ENCODE measurements at places on chromosomes 16 and 17.

DNA sequence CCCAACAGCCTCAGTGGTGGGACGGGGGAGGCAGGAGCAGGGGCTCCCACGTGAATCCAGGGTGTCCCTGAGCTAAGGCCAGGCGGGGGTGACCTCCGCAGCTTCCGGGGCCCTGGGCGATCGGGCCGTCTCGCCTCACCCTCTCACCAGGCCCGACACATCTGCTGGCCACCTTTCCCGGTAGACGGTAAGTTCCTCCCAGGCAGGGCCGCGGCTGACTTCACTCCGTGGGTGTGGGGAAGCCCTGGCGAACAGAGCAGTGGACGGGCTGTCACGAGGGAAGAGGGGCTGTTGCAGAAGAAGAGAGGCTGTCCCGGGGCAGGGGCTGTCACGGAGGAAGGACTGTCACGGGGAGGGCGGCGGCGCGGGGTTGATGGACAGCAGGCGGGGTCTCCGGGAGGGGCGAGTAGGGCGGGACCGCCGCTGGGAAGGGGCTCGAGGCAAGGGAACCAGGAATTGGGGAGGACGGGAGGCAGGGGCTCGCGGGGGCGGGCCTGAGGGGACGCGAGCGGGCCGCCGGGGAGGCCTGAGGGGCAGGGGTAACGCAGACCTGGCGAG lies 498 bp downstream of the PKMYT1 start:
- DNase-seq: no peak

- DNase-seq: no peak
These were observed 36.3 kb downstream of the IFT140 start for GRCh38 chr16:1575578-1575977.

DNA sequence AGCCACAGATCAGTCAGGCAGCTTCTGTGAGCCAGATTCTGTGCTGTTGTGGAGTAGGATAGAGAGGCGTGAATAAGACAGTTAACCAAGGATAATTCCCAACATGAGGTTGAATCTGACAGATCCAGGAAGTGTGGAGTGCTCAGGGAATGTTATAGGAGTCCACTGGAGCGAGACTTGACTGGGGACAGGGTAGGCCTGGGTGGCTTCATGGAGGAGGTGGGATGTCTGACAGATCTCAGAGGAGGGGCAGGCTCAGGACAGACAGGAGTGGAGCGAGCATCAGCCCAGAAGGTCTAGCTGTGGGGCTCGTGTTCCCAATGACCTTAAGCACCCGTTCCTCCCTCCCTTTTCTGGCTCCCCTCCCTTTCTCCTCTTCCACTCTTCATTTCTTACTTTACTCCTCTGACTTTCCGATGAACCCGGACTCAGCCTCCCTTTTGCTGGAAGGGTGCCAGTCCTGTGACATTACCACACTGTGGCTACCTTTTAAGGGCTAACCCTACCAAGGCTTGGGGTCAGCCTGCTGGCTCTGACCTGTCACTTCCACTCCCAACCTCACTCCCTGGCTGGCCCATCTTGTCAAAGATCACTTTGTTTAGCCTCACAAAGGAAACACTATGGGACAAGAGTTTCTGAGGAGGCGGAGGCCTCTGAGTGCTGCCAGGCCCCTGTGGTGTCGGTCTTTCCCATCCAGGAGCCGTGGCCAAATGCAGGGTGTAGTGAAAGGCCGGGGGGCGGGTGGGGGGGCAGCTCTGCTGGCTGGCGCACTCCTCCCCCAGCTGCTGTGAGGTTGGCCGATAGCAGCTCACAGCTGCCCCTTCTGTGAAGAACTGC lies 28.5 kb upstream of the EFCAB13 start:
- DNase-seq: no peak

- no peak for DNase-seq
These were observed 21.1 kb downstream of the MEOX1 start for GRCh38 chr17:43640491-43641252.

DNA sequence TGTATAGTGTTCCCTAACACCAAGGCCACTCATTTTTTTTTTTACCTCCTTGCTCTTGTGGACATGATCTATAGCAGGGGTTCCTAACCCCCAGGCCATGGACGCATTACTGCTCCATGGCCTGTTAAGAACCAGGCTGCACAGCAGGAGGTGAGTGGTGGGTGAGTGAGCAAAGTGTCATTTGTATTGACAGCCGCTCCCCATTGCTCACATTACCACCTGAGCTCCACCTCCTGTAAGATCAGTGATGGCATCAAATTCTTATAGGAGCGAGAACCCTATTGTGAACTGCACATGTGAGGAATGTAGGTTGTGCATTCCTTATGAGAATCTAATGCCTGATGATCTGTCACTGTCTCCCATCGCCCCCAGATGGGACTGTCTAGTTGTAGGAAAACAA lies 342.0 kb downstream of the SOX9 start:
- DNase-seq: no peak

GRCh38 chr17:66337866-66338485 lies 35.6 kb downstream of the PRKCA start:
- DNase-seq: no peak

DNA sequence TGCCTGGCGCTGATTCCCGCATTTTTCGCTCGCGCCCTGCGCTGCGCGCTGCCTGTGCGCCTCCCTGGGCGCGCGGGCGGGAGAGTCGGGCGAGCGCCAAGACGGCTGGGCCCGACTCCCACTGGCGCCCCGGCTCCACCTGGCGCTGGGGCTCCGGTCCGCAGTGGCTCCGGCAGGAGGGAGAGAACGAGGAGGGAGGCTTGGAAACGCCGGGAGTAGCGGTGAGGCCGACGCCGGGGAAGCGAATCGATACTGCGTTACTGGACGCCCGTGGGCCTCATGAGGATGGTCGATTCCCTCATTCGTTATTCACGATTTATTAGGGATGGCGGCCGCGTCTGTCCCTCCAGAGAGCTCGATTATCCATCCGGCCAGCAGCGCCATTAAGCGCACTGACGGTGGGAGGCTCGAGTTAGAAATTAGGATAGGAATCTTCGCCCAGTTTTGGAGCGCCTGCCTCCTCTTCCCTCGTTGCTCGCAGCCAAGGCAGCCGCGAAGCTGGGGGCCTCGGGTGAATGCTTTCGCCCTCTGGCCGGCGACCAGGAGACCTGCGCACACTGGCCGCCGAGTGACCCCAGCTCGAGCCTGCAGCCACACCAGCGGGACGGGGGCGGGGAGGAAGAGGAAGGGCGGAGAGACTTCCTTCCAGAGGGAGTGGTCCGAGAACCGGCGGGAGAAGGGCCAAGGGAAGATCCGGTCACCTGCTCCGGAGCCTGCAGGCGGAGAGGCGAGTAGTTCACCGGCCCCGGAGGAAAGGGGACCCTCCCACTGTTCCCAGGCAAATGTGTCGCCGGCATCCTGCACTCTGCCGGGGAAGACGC lies 1.3 kb upstream of the PCGF2 start:
- no peak for DNase-seq

DNA sequence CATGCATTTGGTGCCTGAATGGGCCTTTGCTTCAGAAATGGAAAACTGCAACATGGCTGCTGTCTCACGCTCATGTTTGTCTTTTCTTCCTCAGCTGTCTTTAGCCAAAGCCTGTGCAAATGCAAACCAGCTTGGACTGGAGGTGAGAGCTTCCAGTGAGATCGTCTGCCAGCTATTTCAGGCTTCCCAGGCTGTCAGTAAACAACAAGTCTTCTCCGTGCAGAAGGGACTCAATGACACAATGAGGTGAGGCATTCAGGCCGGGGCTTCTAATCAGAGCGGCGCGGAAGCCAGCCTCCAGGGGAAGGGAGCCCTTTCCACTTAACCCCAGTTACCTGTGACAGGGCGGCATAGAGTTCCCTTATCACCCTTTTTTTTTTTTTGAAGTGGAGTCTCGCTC lies 14.3 kb downstream of the CCNF start:
- no peak for DNase-seq

GRCh38 chr16:62177351-62178203 lies 141.3 kb upstream of the CDH8 start:
- DNase-seq: no peak

DNA sequence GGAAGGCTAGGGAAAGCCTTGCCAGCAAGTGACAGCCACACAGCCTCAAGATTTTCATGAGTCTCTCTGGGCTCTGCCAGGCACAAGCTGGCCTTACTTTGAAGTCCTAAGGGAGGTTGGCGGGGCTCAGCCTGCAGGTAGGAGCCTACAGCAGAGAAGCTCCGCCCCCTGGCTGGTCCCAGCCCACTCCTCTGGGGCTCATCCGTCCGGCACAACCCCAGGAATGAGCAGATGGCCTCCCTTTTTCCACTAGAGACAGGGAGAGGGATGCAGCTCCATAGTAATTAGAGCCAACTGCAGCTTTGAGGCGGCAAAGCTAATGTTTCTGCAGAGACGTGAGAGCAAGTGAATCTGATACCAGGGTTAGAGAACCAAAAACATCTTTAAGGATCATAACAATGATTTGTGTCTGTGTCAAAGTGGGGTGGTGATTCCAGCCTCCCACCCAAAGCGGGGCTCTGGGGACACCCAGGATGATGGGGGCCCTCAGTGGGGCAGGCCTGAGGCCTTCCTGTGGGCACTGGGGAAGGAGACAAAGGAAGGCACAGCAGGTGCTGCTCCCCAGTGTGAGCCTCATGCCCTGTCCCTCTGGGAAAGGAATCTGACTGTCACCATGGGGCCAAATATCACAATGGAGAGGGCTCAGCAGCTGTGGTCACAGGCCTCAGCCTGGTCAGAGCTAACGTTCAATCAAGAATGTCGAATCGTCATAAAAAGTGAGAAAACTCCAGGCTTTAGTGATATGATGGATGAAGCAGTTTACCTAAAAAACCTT lies 61.5 kb downstream of the RBFOX3 start:
- DNase-seq: no peak

DNA sequence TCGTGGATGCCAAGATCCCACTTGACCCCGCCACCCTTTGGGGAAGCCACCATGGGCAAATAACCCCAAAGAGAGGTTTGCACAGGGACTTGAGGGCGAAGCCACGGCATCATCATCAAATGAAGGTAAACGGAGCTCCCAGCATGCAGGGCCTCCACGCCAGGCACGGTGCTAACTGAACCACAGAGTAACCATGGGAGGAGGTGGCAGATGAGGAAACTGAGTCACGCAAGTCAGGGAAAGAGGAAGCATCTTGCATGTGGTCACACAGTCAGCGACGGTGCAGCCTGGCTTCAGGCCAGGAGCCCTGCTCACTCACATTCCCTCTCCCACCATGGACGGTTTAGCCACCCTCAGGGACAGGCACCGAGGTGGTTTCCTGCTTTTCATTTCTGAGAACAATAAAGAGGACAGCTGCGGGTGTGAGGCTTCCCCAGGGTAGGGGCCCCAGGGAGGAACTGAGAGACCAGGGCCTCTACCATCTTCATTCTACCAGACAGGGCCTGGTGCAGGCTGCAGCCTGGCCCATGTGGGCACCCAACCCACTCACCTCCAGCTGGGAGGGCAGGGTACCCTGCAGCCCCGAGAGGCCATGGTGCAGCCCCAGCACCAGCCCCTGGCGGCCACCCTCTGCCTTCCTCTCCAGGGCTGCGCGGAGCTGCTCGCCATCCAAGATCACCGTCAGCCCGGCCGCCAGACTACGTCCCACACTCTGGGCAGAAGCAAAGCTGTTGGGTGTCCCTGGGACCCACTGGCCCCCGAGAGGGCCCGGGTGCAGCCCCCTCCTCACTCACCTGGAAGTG lies 78.3 kb downstream of the RMI2 start:
- no peak for DNase-seq

GRCh38 chr17:47703191-47703591 lies 9.2 kb downstream of the TBKBP1 start:
- DNase-seq: no peak

GRCh38 chr16:77912617-77913016 lies 109.7 kb upstream of the CLEC3A start:
- DNase-seq: no peak

GRCh38 chr17:82241183-82241925 lies 12.5 kb downstream of the SLC16A3 start:
- peak; percentile 52 for DNase-seq

GRCh38 chr16:1285669-1286512 lies 23.5 kb upstream of the UBE2I start:
- no peak for DNase-seq

DNA sequence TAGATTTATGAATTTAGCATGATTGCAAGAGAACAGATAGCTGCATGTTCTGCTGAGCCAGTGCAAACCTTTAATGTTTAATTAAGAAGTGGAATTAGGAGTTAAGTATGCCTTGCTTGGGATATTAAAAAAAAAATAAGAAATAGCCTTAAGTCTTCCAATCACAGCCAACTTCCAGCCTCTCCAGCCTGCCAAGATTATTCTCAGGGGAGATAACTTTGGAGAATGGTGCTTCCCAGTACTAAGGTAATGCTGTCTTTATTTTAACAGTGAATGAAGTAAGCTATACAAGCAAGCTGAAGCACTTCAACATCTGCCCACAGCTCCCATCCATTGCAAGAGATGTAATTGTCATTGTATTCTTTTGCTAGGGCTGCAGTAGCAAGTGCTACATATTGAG lies 389.5 kb upstream of the ASIC2 start:
- DNase-seq: no peak

DNA sequence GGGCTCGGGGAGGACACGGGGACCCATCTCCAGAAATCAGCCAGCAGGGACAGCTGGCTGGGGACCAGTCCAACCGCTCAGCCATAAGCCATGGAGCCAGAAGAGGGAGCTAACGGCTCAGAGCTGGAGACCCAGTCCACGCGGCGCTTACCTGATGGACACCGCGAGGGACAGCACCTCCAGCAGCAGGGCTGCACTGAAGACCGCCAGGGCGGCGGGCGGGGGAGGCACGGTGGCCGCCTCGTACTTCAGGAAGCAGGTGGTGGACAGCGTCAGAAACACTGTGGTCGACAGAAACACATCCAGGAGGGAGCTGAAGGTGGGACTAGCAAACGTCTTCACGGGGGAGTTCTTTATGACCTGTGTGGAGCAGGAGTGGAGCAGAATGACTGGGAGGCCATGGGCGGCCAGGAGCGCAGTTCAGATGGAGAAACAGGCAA lies 102.6 kb upstream of the CREBBP start:
- peak; percentile 35 for DNase-seq

DNA sequence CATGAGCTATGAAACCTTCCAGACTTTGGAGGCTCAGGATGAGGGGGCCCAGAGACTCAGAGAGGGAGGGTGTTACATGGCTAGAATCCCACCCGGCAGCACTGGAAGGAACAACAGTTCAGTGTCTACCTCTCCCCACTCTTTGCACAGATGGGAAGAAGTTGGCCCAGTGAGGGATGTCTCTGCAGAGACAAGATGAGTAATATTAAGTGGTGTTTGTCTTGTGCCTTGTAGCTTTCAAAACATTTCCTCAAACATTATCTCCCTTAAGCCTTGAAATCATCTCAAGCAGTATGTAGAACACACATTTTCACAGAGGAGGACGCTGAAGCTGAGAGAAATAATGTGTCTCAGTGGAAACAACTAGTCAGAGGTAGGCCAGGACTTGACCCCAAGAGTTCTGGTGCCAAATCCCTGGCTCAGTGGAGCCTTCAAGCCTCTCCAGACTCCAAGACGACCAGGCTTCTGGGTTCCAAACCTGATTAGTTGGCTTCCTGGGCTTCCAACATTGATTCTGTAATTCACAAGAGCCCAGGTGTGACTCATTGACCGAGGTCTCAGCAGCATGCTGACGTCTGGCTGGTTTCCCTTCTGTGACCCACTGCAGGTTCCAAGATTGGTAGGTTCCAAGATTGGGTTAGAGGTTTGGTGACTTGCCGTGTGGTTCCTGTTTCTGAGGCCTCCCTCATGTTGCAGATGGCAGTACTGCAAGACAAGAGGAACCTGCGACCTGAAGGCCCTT lies 7.4 kb downstream of the RNF112 start:
- DNase-seq: no peak

Data from stimulated activated CD4-positive, alpha-beta T cell treated with anti-CD3 and anti-CD28 coated beads, Interleukin-15, amount 100 ng/mL, for 48 hours (primary cell).